NAMALWA (cell line): ENCODE measurements at places on chromosomes 4 and X.

DNA sequence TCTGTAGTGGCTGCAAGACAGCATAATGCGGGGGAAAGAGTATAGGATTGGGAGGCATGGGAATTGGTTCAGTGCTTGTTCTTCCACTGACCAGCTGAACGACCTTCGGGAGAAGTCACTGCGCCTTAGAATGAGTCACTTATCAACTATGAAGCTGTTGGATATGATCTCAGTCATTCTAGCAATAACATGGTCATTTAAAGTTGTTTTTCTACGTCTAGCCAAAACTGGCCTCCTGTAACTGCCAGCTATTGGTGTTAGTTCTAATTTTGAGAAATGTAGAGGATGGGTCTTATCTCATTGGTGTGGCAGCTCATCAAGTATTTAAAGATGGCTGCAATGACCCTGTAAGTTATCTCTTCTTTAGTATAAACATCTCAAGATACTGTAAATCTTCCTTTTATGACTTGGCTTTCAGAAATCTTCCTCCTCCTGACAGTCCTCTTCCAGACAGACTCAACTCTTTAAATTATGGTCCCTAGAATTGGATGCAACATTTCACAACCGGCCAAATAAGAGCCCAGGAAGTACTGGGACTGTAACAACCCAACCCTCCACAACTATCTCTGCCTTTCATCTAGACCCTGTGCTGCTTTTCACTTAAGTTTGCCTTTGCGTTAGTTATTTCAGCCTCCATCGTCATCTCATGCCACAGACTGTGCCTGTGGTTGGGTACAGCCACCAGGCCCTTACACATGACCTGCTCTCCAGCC is 243.3 kb downstream of the CBR4 start:
- no peak for DNase-seq

GRCh38 chrX:136731207-136731782 is 49.4 kb downstream of the ARHGEF6 start:
- no peak for DNase-seq

- no peak for DNase-seq
Observed at GRCh38 chr4:183105092-183105491, 6.0 kb downstream of the WWC2 start.

GRCh38 chr4:55837903-55838302 is 15.5 kb upstream of the EXOC1 start:
- no peak for DNase-seq

- no peak for DNase-seq
Observed at GRCh38 chr4:17961249-17961648, 60.3 kb downstream of the LCORL start.

- DNase-seq, result no peak
Observed at GRCh38 chrX:119411959-119412358, 12.8 kb downstream of the SLC25A43 start.

GRCh38 chrX:33543757-33544156 is 332.4 kb upstream of the DMD start:
- no peak for DNase-seq

DNA sequence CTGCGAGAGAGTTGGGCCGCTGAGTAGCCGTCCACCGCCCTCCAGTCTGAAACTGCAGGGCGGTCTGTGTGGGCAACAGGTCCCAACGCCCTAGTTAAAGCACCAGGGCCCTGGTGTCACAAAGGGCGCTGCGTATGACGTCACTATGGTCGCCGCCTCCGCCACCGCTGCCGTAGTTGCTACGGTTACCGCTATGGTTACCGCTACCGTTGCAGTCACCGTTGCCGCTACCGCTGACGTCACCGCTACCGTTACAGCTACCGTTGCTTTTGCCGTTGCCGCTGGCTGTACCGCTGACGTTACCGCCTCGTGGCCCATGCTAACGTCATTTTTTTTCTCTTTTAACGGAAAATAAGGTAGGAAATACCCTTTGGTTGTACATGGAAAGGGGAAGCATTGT is at the start of gene PPP1R2C:
TSS of gene PPP1R2C (minus strand) at position 68 of the 400 bp plus-strand sequence. CDS start 84 bp downstream, outside the sequence.
- no peak for DNase-seq

- DNase-seq, result no peak
Observed at GRCh38 chr4:139084804-139085093, 69.2 kb downstream of the NOCT start.

DNA sequence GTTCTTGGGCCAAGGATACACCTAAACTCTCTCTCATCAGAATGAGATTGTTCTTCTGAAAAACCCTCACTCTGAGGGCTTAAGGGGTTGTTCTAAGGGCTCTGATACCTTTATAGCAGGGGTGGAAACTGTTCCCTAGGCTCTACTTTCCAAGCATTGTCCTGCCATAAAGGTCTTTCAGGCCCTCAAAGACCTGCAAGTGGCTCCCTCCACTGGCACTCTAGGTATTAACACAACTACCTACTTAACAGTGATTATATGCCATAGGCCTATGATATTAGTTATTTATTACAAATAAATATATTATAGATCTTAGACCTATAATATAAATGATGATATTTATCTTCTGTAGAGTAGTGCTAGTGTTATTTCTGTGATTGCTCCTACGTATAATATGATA is 473.7 kb upstream of the RPS6KA3 start:
- DNase-seq, result no peak
